ENCODE measurements at places on chromosomes 2 and 18.

DNA sequence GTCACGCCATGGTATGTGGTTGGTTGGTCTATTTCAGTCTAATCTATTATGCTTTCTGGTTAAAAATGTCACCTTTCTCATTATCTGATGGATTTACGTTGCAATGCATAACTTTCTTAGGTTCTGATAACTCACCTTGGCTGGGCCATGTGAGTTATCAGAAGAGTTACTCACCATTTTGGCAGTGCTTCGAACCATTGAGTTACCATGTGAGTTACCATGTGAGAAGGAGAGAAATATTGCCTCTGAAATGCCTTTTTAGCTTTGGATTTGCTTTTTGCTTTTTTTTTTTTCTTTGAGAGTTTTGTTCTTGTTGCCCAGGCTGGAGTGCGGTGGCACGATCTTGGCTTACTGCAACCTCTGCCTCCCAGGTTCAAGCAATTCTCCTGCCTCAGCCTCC, 1.6 kb downstream of the SMARCAL1 start:
- no peak for DNase-seq

GRCh38 chr2:45585267-45585861, 25.7 kb downstream of the SRBD1 start:
- peak; percentile 63 for DNase-seq

- DNase-seq: no peak
Observed at GRCh38 chr18:40124107-40124506, 1830.9 kb upstream of the PIK3C3 start.

DNA sequence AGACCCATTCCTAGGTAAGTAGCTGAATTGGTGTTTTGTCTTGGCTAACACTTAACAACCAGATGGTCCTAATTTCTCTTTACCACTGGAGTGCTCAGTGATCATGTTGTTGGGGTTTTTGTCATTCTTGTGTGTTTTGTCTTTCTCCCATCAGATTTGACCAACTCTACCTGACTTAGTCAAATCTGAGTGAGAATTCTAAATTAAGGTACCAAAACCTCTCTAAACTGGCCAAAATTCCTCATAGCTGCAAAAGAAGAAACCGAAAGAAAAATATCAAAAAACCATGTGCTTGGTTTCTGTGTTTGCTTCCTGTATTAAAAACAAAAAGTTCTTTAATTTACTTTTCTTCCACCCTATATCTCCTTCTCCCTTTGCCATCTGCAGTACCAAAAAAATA, 350.7 kb upstream of the SPHKAP start:
- no peak for DNase-seq

- no peak for DNase-seq
Observed at GRCh38 chr2:72004976-72005375, 142.7 kb downstream of the CYP26B1 start.
